CD4-positive, alpha-beta T cell treated with Interleukin-17A for 4 hours (primary cell): ENCODE measurements at places on chromosomes 1 and 21.

GRCh38 chr1:118244194-118244593 is 59.2 kb upstream of the SPAG17 start:
- no peak for DNase-seq

DNA sequence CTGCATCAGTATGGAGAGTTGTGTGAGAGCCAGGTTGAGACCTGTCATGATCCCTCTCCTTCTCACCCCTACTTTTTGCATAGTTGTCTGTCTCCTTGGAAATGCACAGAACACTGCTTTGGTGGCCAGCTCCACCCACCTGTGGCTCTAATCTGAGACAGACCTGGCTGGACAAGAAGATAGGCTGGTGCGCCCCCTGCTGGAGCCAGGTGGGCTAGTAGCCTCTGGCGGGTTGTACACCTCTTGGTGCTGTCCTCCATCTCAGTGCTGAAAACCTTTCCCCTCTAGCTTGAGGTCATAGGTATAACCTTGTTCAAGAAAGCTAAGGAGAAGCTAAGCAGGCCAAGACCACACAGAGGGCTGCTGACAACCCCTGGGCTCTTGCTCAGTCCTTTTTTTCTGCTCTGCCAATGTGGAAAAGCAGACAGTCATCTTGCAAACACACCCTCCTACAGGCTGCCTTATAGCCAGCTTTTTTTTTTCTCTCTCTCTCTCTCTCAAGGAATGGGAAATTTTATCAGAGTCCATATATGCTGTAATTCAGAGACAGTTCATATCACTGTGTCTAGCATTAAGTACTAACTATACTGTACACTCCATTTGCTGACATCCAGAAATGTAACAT is 58.8 kb upstream of the SPATA6 start:
- peak; percentile 14 for DNase-seq

- DNase-seq = no peak
Observed at GRCh38 chr1:156912861-156913808, 7.3 kb upstream of the LRRC71 start.

- DNase-seq = no peak
Observed at GRCh38 chr1:42739753-42740700, at the start of gene CLDN19. Gene CLDN19, minus strand, starts transcription at chr1:42740236. Its CDS starts 173 bp downstream, at chr1:42740063.

DNA sequence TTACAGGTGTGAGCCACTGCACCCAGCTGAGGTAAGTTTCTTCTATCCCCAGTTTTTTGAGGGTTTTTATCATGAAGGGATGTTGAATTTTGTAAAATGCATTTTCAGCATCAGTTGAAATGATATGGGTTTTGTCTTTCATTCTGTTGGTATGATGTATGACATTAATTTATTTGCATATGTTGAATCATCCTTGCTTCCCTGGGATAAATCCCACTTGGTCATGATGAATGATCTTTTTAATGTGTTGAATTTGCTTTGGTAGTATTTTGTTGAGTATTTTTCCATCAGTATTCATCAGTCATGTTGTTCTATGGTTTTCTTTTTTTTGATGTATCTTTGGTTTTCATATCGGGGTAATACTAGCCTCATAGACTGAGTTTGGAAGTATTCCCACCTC is 141.0 kb downstream of the RPS6KC1 start:
- no peak for DNase-seq

DNA sequence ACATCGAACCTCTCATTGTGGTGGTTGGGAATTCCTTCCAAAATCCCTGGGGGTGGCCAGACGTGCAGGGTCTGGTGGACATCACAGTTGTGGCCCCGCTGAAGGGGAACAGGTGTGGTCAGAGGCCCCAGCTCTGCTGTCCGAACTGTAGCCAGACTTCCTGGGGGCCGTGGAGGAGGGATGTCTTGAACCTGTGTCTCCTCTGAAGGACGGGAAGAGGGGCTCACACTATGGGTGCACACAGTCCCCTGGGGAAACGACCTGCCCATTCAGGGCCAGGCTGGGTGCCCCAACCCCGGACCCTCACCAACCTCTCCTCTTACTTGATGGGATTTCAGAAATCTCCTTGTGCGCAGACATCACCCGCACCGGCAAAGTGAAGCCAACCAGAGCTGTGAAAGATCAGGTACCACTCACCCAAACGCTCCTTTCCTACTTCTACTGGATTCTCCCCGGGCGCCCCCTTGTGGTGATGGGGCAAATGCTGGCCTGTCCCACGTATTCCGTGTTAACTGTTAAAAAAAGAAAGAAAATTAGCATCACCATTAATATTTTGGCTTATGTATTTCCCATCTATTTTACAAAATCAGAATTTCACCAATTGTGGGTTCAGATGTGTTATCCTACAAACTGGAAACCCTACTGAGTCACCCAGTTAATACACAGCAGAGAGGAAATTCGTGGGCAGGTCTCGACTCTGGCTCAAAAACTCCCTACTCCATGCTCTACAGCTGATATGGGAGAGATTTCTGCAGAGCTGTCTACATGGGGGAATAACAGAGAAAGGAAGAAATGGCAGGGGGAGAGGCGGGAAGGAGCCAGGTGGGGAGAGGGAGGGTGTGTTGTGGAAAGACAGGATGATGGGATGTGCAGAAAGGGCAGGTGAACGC is 28.1 kb downstream of the PADI4 start:
- DNase-seq = peak; percentile 74

DNA sequence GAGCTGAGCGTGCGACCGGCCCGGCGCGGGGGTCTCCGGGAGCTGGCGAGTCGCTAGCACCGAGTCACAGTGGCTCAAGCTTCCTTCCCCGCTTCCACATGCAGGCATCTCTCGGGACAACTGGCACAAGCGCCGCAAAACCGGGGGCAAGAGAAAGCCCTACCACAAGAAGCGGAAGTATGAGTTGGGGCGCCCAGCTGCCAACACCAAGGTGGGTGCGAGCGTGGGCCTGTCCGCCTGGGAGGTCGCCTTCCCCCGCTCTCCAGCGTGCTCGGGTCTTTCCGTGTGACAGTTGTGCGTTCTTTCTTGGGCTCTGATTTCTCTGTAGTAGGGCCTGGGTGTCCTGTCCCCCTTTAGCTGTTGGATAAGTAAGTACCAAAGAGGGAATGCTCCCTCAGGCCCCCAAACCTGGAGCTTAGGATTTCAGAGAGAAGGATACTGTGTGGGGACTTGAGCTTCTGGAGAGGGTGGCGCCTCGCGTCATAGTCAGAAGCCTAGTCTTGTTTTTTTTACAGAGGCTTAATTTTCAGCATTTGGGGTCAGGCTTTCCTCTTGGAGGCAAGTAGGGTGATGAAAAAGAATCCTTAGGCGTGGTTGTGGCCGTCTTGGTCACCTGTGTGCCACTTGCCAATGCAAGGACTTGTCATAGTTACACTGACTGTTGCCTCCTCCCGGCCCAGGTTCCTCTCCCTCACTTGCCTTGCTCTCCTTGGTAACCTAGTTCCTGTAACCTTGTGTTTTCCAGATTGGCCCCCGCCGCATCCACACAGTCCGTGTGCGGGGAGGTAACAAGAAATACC is 790 bp downstream of the RPS8 start:
- peak; percentile 20 for DNase-seq

GRCh38 chr21:46431884-46432488 is 26.7 kb upstream of the DIP2A start:
- no peak for DNase-seq

GRCh38 chr1:77489910-77490309 is 192.5 kb downstream of the ZZZ3 start:
- no peak for DNase-seq

- no peak for DNase-seq
Observed at GRCh38 chr1:29330856-29331255, 94.5 kb downstream of the PTPRU start.

DNA sequence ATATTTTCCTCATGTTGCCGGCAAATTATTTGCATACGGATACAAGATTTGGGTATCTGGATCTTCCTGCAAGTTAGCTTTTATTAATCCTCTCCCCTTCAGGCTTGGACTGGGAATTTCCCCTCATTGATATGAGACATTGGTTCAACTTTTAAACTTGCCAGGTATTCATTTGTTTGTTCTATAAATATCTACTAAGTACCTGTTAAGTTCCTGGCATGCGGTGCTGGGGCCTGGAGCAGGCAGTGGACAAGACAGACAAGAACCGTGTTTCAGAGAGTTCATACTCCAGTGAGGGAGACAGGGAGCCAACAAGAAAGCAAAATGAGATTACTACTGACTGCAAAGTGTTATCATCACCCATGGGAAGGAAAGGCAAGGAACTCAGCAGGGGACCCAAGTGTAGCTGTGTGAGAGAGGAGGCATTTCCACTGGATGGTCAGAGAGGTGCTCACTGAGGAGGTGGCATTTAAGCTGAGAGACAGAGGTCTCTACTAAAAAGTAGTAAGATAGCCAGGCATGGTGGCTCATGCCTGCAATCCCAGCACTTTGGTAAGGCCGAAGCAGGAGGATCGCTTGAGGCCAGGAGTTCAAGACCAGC is 39.1 kb upstream of the FHAD1 start:
- no peak for DNase-seq

- no peak for DNase-seq
Observed at GRCh38 chr1:231021540-231022031, 18.5 kb downstream of the FAM89A start.

DNA sequence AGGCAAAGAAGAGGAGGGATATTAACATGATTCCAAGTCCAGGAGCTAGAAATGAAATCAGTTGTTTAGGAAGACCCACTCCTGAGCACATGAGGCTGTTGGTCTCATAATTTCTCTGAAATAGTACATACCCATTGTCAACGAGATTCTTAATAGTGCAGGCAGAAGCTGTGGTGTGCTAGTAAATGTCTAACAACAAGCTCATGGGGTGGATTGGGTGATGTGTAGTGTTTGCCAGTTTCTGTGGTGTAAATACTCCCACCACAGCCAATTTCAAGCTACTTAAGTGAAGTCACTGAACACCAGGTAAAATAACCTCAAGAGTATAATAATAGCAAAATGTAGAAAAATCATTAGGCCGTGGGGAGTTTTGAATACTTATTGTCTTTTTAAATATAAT is 42.0 kb downstream of the SYF2 start:
- no peak for DNase-seq

DNA sequence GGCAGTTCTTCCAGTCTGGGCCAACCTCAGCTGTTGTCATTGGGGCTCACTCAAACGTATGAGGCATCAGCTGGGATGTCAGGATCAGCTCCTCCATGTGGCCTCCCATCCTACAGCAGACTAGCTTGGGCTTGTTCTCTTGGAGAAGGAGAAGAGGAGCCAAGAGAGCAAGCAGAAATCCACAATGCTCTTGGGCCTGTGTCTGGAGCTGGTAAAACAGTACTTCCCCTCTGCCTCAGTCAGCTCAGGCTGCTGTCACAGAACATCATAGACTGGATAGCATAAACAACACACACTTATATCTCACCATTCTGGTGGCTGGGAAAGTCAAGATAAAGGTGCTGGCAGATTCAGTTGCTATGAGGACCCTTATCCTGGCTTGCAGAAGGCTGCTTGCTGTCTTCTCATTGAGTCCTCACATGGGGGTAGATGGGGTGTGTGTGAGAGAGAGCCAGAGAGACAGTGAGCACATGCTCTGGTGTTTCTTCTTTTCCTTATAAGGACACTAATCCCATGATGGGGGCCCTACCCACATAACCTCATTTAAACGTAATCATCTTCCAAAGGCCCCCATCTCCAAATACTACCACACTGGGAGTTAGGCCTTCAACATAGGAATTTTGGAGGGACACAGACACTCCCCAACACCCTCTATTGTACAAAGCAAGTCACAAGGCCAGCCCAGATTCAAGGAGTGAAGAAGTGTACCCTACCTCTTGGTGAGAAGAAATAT is 16.3 kb upstream of the DNAJC6 start:
- DNase-seq = no peak

DNA sequence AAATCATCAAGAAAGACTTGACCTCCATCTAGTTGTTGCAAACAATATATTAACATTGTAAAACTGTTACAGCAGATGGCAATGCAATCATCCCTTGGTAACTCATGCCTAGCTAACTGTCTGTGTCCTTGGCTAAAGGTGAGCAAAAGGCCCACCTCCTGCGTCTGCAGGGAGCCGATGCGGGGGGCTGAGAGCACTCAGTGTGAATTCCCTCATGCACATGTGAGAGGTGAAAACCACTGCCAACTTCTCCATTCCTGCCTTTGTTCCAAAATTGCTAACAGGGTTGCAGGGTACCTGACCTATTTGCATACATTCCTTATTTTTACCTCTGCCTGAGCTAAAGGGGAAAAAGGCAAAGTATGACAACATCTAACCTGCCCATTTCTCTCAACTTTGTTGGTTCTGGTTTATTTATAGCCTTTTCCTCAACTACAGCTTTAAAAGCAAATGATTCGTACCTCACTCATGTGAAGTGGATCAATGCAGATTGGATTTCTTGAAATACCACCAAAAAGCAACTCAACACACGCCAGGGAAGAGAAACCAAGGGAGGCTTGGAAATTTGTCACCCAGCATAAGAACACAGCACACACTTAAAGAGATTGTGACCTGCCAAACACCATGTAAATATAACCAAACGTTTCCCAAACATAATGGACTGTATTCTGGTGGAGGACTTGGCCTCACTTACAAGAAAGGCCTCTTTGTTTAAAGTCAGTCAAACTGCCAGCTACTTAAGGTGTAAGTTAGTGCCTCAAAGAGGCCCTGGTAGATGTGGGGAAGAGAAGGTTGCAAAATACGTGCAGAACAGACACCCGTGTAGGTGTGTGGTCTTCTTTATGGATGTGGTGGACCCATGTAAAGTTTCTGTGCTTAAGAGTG is 651.0 kb downstream of the SMYD3 start:
- no peak for DNase-seq

DNA sequence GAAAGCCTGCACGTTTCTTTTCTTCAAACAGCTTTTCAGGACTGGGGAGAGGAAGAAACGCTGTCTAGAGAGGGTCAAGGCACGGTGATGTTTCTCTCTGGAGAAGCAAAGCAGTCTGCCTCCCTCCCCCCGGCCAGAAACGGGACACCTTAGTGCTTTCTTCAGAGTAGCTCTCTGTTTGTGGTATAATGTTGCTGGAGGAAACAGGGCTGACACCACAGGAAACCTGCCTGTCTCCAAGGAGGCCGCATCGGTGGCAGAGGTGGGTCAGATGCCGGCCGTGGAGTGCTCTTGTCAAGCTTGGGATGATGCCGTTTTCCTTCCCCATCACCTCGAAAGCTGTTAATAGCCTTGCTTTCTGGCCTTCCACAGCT is 139.4 kb downstream of the DHRS3 start:
- peak; percentile 72 for DNase-seq

DNA sequence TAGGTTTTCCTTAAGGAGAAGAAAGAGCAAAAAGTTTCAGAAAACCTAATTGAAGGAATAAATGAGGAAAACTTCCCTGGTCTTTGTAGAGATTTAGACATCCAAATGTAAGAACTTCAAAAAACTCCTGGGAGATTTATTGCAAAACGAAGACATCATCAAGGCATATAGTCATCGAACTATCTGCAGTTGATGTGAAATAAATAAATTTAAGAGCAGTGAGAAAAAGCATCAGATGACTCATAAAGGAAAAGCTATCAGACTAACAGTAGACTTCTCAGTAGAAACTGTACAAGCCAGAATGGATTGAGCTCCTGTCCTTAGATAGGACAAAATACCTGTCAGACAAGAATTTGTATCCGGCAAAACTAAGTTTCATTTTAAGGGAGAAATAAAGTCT is 569.4 kb upstream of the ADAMTS5 start:
- DNase-seq = no peak

GRCh38 chr1:246659594-246660140 is 64.5 kb upstream of the SCCPDH start:
- DNase-seq = no peak
